ENCODE measurements at places on chromosomes 12 and 14. TPM values are rescaled to one million over a fixed set of nuclear protein-coding genes. Genes with fewer than 3 reads are reported as not detected.

GRCh38 chr14:70558356-70558755, 23.6 kb upstream of the ADAM20 start:
- no peaks in the 10 kb centered on the region for H3K27me3 ChIP-seq
- no peak overlapping the region for H3K4me3 ChIP-seq
- no peak for DNase-seq
- H3K27ac ChIP-seq = no peak overlapping the region

- no peak overlapping the region for H3K27ac ChIP-seq
- DNase-seq = no peak
- no peaks in the 10 kb centered on the region for H3K36me3 ChIP-seq
- no peaks in the 10 kb centered on the region for H3K4me1 ChIP-seq
Observed at GRCh38 chr12:97994746-97995484, 520.5 kb upstream of the TMPO start.

GRCh38 chr12:127078577-127079350, 1188.2 kb upstream of the TMEM132C start:
- H3K27me3 ChIP-seq = no peaks in the 10 kb centered on the region
- H3K4me1 ChIP-seq = no peaks in the 10 kb centered on the region
- H3K4me3 ChIP-seq = no peak overlapping the region

Gene KRT78
- total RNA-seq = not detected
